NCI-H460 (cell line): ENCODE measurements at places on chromosomes 11 and 22.

DNA sequence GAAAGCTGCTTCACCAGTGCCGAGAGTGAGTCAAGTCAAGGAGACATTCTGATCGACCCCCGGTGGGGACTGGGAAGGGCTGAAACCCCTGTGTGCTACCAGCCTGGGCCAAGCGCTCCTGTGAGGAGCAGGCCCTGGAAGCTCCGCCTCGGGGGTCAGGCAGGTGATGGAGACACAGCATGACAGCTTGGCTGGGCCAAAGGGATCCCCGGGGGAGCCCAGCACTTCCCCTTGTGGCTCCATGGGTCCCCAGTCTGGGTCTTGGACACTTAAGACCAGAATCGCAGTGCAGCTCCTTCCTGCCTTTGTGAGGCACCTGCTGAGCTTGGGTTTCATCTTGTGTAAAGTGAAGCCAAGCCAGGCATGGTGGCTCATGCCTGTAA, 89.2 kb downstream of the MORC2 start:
- DNase-seq, result no peak

- no peak for DNase-seq
Measured at GRCh38 chr11:101327908-101328307, 198.3 kb upstream of the PGR start.

- DNase-seq, result no peak
Measured at GRCh38 chr11:123413636-123414035, 16.4 kb upstream of the GRAMD1B start.

- no peak for DNase-seq
Measured at GRCh38 chr11:19822531-19822930, 109.9 kb downstream of the NAV2 start.

- DNase-seq, result no peak
Measured at GRCh38 chr22:50317674-50318073, 9.1 kb downstream of the DENND6B start.

DNA sequence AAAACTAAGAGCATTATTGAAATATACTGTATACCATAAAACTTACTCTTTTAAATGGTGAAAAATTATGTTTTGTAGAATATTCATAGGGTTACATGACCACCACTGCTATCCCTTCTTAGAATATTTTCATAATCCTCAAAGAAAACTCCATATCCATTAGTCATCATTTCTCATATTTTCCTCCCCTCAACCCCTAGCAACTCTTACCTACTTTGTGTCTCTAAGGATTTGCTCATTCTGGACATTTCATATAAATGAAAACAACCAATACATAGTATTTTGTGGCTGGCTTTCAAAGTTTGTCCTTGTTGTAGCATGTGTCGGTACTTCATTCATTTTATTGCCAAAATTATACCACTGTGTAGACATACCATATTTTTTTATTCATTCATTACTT, 863.8 kb downstream of the KCNA4 start:
- no peak for DNase-seq
